ENCODE measurements at places on chromosomes 13 and 19. TPM values are rescaled to one million over a fixed set of nuclear protein-coding genes. Genes with fewer than 3 reads are reported as not detected.

DNA sequence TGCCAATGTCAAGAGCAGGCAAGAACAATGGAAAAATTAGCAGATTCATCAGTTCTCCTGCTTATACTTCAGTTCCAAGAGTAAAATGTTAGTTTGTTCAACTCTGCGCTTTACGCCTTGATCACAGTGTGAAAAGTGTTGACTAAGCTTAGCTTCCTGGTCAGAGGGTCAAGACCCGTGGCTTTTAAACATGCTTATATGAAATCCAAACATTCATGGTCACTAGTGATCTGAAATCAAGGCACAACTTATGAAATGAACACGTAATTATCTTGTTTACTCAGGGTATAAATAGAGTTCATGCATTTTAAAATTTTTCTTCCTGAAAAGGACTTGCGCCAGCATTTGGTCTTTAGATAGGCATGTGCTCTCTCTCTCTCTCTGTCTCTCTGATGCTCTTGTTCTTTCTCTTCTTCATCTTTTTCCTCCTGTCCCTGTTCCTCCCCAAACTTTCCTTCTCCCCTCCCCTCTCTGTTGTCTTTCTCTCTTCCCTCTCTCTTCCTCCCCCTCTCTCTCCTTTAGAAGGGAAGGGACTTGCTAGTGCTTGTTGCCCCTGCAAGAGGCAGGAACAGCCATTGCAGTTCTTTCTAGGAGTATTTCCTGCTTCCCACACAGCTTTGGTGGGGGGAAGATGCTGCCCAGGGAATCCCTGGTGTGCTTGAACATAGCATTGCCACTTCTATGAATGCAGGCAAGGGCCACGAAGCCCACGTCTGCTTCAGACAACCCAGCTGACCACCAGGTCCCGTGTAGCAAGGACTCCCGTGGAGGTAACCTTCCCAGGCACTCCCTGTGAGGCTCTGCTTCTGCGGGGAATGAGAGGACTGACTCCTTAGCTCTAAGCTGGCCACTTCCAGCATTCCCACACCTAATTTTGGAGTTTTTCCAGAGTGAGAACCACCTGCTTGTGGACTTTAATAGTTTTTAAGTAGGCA, 7.1 kb upstream of the ZNF536 start:
- DNase-seq = no peak

Gene ERICH6B
- not detected for total RNA-seq

DNA sequence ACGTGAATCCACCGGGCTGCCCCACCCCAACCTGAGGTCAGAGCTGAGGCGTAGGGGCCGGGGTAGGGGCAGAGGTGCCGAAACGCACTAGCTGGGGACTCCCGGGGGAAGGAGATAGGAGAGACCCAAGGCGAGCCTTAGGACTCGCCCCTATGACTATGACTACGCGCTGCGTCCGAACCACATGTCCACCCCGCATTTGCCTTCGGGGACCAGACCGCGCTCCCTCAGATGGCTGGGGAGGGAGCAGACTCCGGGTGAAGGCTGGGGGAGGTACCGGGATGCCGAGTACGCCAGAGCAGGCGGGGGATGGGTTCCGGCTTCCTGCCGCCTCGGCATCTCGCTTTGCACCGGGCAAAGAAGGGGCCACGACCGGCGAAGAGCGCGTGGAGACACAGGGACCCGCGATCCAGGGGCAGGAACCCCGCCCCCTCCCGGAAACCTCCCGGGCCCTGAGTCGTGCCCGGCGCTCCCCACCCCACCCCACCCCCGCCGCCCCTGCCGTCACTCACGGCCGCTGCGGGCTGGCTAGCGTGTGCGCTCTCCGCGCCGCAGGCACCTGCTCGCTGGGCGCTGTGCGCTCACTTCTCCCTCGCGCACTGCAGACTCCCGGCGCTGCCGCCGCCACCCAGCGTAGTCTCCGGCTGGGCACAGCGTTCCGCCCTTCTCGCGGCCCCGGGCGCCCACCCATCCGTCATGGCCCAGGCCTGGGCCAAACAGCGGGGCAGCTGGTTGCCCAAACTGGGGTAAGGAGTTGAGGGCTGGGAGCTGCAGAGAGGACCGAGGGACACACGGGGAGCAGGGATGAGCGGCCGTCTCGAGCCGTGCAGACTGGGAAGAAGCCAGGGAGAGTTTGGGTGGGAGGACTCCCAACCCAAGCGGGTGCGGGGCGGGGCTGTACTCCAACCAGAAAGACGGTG, 622 bp upstream of the VSTM2B start:
- no peak for DNase-seq

Gene PRR36
- total RNA-seq = not detected

Gene CNMD
- total RNA-seq = not detected

GRCh38 chr13:102580552-102581169, 16.1 kb upstream of the TPP2 start:
- DNase-seq = peak; percentile 79

Gene MED25
- total RNA-seq = 7.6 TPM

GRCh38 chr13:73341748-73342147, 282.9 kb downstream of the KLF5 start:
- peak; percentile 17 for DNase-seq

- peak; percentile 98 for DNase-seq
Measured at GRCh38 chr13:111202745-111203144, 87.6 kb downstream of the ARHGEF7 start.

DNA sequence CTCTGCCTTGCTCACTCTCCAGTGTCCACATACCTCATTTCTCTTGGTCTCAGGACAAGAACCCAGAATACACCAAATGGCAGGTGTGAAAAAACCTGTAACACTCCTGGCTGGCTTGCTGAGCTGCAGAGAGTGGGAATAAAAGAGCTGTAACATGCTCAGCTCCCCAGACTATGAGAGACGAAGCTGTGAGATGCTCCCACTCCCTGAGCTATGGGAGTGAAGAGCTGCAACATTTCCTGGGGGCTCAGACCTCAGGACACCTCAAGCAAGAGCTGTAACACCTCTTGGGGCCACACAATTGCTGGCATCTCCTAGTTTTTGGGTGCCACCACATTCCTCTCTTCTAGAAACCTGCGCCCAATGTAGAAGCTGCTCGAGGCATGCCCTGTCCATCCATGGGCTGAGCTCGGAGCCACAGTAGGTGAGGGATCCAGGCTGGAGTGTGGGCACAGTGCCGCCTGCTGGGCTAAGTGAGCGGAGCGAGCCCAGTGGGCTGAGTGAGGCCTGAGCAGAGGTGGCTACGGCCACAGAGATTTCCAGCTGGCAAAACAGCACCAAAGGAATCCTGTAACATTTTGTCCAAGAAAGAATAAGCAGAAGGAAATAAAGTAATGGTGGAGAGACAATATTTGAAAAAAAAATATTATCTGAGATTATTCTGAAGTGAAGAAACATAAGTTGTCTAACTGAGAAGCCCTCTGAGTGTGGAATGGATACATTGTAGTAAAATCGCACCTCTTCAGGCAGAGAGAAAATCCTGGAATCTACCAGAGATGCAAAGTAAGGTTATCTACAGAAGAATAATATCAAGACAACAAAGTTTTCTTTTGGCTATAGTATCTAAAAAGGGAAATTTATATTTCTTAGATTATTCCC, 186.2 kb upstream of the PCDH9 start:
- no peak for DNase-seq

Gene NLRP9
- not detected for total RNA-seq

GRCh38 chr13:42625611-42626010, 51.7 kb downstream of the TNFSF11 start:
- DNase-seq = no peak

DNA sequence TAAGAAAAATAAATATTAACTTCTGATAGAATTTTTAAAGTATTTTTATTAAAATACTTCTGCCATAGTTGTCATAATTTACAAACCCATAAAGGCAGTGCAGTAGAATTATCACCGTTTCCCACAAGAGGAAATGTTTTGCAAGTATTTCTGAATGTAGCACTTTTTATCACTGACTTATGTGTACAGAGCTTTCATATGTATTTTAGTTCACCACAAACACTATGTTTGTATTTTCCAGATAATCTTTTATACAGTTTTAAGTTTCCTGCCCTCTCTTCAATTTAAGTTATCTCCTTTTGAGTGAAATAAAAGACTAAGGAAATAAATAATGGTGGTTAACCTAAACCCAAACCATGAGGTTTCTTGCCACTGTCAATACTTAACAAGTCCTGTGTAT, 24.2 kb downstream of the MIPEP start:
- no peak for DNase-seq

- DNase-seq = peak; percentile 45
Measured at GRCh38 chr19:29694669-29695627, 20.1 kb downstream of the C19orf12 start.

Gene RXFP2
- total RNA-seq = not detected

DNA sequence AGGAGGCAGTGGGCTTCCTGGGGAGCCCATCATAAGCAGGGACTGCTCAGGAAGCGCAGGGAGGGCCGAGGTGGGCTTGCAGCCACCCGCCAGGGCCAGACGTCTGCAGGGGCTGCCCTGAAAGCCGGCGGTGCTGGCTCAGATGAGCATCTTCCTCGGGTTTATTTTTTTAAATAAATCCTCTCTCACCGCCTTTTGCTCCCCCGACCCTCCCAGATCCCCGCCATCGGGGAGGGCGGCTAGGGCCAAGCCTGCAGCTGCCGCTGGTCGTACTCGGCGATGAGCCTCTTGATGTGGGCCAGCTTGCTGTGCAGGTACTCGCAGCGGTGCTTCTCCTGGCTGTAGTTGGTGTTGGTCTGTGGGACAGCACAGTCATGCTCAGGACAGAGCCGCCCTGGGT, 6.6 kb upstream of the ISYNA1 start:
- no peak for DNase-seq

Gene TUBA3C
- not detected for total RNA-seq

DNA sequence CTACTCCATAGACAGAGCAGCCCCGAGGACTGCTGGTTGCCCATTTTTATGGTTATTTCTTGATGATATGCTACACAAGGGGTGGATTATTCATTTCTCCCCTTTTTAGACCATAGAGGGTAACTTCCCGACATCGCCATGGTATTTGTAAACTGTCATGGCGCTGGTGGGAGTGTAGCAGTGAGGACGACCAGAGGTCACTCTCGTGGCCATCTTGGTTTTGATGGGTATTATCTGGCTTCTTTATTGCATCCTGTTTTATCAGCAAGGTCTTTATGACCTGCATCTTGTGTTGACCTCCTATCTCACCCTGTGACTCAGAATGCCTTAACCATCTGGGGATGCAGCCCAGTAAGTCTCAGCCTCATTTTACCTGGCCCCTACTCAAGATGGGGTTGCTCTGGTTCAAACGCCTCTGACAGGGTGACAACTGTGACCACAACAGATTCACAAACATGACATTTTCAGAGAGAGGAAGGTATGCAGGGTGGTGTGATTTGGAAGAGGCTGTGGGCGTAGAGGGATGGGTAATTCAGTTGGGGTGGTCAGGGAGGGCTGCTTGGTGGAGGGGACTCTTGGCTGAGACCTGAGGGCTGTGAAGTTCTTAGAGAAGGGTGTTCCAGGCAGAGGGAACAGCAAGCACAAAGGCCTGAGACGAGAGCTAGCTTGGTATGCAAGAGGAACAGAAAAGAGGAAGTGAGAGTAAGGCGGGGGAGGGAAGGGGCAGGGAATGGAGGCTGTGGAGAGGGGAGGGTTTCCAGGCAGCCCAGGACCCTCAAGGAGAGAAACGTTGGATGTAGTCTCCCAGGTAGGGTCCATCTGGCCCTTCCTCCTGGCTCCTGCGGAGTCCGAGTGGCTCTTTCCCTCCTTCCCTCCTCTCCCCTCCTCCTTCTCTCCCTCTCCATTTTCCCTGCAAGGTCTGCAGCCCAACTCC, 23.5 kb downstream of the FAM187B start:
- DNase-seq = no peak

GRCh38 chr19:19171821-19172532, 1.9 kb upstream of the MEF2B start:
- DNase-seq = no peak

Gene CD22
- total RNA-seq = 0.13 TPM

GRCh38 chr19:35404879-35405622, 34.2 kb downstream of the GPR42 start:
- DNase-seq = no peak

Gene MOB3A
- 22.8 TPM for total RNA-seq

- no peak for DNase-seq
Measured at GRCh38 chr19:43777163-43777695, 3.5 kb downstream of the KCNN4 start.

Gene EFNA2
- 0.25 TPM for total RNA-seq

DNA sequence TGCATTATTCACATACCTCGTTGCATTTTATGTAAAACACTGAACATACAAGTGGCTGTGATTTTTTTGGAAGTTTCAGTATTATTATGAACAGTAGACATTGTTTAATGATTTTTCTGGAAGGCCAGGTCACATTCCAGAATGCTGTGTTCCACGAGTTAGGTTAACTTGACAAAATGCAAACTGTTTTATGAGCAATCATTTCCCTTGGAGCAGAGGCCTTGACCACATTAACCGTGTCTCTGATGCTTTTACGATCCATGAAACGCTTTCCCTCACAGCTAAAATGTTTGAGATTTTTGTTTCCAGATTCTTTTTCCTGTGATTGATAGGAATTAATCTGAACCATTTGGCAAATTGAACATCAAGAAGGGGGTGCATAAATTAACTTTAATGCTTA, 57.8 kb downstream of the MBNL2 start:
- peak; percentile 69 for DNase-seq

Gene IFNL1
- not detected for total RNA-seq

Gene ZNF780B
- 6.7 TPM for total RNA-seq

GRCh38 chr13:55347528-55347927, 1793.2 kb upstream of the PRR20A start:
- DNase-seq = no peak

- no peak for DNase-seq
Measured at GRCh38 chr19:13062317-13062716, 40.3 kb downstream of the LYL1 start.

- DNase-seq = no peak
Measured at GRCh38 chr19:48552406-48553322, 692 bp downstream of the SULT2B1 start.

Gene TTC9B
- not detected for total RNA-seq

Gene FLT3LG
- total RNA-seq = 1.9 TPM

DNA sequence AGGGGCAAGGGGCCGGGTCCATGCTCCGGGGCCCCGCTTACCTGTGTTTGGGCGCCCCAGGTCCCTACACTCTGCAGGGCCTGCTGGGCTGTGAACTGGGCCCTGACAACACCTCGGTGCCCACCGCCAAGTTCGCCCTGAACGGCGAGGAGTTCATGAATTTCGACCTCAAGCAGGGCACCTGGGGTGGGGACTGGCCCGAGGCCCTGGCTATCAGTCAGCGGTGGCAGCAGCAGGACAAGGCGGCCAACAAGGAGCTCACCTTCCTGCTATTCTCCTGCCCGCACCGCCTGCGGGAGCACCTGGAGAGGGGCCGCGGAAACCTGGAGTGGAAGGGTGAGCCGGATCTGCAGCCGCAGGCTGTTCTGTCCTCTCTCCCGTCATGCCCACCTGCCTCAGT, 1.7 kb downstream of the FCGRT start:
- DNase-seq = no peak

Gene C13orf42
- not detected for total RNA-seq

Gene SPRED3
- 0.39 TPM for total RNA-seq

Gene LYPD3
- total RNA-seq = 0.51 TPM
